ENCODE measurements at places on chromosomes 11 and 22.

- DNase-seq, result no peak
Measured at GRCh38 chr11:70883973-70884623, 368.3 kb downstream of the SHANK2 start.

GRCh38 chr22:29073618-29074275 lies 912 bp downstream of the KREMEN1 start:
- DNase-seq, result no peak

- no peak for DNase-seq
Measured at GRCh38 chr22:24810043-24810749, 4.2 kb downstream of the SGSM1 start.

DNA sequence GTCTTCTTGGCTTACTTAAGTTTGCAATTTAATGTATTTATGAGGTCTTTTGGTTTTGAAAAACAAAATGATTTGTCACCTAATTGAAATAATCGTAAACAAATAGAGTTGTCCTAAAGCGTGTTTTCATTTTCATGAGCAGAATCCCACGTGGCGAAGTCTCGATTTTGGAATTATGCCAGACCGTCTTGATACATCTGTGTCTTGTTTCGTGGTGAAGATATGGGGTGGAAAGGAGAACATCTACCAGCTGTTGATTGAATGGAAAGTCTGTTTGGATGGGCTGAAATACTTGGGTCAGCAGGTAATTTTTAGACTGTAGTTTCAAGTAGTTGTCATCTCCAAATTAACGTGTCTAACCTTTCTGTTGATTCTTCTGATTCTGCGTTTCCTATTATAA lies 64.7 kb downstream of the UVRAG start:
- no peak for DNase-seq

DNA sequence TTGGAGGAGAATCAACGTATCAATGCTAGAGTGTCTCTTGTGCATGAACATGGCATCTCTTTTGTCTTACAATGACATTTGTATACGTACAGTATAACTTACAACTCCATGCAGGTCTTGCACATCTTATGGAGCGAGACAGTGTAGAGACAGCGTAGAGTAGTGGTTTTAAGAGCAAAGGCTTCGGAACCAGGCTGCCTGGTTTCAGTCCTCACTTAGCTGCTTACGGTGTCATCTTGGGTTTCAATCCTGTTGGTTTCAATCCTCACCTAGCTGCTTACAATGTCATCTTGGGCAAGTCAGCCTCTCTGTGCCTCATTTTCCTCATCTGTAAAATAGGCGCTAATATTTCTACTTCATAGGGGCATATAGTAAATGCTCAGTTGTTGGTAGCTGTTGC lies 98.2 kb downstream of the PACS1 start:
- DNase-seq, result no peak

- no peak for DNase-seq
Measured at GRCh38 chr11:87020764-87021365, 16.9 kb upstream of the TMEM135 start.

DNA sequence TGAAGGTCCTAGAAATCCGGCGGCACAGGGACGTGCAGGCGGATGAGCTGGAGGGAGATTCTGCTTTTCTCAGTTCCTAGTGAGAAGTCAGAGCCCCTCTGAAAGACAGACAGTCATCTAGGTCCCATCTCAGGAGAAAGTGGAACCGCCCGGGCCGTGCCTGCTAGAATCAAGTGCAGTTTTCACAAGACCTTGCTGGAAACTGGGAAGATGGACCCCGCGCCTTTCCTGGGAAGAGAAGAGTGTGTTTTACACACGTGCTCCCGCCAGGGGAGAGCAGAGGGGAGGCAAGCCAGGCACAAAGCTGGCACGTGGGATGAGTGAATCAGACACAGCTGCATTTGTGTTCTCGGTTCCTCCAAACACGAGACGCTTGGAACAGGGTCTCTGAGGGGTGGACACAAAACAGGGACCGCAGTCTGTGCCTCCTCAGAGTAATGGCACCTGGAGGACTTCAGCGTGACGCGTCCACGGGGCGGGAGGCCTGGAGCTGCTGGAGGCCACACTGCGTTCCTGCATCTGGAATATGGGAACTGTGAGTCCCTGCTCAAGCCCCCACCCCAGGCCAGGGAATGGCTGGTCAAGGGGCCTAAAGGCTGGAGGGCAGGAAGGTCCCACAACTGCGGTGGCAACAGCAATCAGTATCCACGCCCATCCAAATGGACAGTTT lies 218.3 kb downstream of the BRD1 start:
- no peak for DNase-seq

GRCh38 chr11:10274726-10275125 lies 19.3 kb downstream of the SBF2 start:
- DNase-seq, result no peak

DNA sequence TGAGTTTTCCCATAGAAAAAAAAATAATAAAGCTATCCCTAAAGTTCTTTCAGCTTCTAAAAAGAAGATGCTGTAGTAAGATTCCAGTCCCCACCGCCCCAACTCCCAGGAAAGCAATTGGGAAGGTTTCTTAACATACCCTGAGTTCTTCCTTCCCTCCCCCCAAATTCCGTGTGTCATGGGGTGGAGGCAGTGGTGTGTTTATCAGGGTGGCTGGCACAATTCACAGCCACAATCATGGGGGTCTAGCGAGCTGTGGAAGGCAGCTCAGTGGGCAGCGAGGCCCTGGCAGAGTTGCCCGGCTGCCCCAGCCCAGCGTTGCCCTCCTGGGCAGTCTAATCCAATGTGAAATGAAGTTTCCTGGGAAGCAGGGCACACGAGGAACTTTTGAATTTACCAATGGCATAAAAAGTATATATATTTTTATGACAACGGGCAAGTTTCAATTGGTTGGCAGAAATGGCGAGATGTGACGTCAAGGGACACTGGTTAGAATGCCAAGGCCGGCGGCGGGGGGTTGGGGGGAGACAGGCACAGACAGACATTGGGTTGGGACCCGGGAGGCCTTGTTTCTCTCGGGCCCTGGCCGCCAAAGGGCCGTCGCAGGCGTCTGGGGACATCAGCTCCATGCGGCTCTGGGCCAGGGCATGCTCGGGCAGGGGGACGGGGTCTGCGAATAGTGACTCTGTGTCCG lies 80.7 kb upstream of the PPARA start:
- DNase-seq, result no peak

- no peak for DNase-seq
Measured at GRCh38 chr11:102476069-102476468, 23.5 kb upstream of the TMEM123 start.

- no peak for DNase-seq
Measured at GRCh38 chr11:94342250-94342649, 37.9 kb downstream of the IZUMO1R start.

DNA sequence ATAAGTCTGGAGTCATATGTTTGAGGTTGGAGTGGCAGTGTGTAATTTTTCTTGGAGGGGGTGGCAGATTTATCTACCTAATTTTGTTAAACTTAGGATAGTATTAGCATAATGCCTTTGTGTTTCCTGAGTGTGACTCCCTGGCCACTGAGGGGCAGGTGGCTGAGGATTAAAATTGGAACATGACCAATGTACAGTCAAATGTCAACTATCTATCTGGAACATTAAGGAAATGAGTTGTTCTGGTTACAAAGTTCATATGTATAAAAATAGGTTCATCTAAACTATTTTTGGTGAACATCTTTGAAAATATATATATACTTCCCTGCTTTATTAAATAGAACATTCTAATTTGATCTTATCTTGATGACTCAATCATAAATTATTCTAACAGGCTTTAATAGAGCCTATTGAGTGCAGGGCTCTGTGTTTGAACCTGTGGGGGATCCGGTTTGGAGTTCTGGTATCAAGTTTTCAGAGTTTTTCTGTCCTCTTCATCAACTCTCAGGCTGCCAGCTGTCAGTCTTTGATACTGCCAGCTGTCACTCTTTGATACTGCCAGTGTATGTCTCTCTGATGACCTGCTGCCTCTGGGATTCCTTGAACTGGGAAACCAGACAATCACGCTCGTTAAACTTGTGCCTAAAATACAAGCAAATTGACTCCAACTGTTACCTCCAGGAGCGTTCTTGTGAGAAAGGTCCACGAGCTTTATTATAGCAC lies 309.6 kb downstream of the METTL15 start:
- DNase-seq, result no peak
